ENCODE measurements at places on chromosomes 6 and 20.
A peak's percentile ranks its signal among the peaks of the same experiment; 100 is the strongest.

GRCh38 chr20:1085492-1086276 lies 32.7 kb upstream of the PSMF1 start:
- H3K4me1 ChIP-seq: no peaks in the 10 kb centered on the region
- H3K27ac ChIP-seq: no peak overlapping the region
- H3K36me3 ChIP-seq: no peaks in the 10 kb centered on the region
- no peak overlapping the region for H3K4me3 ChIP-seq
- H3K27me3 ChIP-seq: peaks cover 4% of the 10 kb centered on the region

- H3K36me3 ChIP-seq: 0 out of 2 replicates have a peak, but pooled peaks cover 3% of the 10 kb centered on the region
- H3K27me3 ChIP-seq: no peaks in the 10 kb centered on the region
- no peak overlapping the region for H3K4me3 ChIP-seq
- H3K27ac ChIP-seq: no peak overlapping the region
- peaks cover 15% of the 10 kb centered on the region for H3K4me1 ChIP-seq
These were observed 184.2 kb upstream of the CDYL start for GRCh38 chr6:4592026-4592425.

DNA sequence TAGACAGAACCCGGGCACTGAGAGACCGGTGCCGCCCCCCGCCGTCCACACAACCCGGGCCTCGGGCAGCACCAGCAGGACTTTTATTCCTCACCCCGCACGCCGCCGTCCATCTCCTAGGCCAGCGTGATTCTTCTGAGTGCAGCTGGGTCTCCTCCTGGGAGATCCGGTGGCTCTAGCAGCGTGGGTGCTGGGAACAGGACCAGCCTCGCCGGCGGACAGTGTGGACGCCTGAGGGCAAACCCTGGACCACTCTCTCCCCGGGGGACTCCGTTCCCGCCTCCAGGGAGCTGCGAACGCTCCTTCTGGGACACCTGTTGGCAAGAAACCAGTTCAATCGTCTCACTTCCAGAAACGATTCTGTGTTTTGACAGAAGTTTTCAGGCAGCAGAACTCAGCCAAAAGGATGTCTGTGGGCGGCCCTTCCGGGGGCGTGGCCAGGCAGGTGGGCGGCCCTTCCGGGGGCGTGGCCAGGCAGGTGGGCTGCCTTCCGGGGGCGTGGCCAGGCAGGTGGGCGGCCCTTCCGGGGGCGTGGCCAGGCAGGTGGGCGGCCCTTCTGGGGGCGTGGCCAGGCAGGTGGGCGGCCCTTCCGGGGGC lies 130.7 kb downstream of the DLL1 start:
- no peak overlapping the region for H3K27ac ChIP-seq
- H3K36me3 ChIP-seq: peaks cover 8% of the 10 kb centered on the region
- no peaks in the 10 kb centered on the region for H3K4me1 ChIP-seq
- DNase-seq: no peak
- H3K4me3 ChIP-seq: no peak overlapping the region

DNA sequence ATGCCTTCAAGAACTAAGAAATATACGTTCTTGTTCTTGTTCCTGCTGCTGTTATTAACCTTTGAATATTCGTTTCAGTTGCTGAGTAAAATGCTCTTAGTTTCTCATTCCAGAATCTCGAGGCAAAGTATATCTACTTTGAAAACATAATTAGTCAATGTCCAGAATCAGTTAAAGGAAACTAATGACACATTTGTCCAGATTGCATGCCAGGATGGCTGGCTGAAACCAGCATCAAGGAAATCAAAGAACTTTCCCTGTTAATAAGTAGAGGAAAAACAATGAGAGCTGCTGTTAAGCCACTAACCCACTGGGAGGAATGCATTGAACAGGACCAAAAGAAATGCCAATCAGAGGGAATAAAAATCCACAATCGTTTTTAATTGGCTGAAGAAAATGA lies 196.9 kb downstream of the ALDH8A1 start:
- peaks cover 43% of the 10 kb centered on the region for H3K4me1 ChIP-seq
- H3K27ac ChIP-seq: no peak overlapping the region
- no peak for DNase-seq
- H3K27me3 ChIP-seq: peaks cover 6% of the 10 kb centered on the region

- peaks cover 6% of the 10 kb centered on the region for H3K27me3 ChIP-seq
- peaks cover 36% of the 10 kb centered on the region for H3K36me3 ChIP-seq
- peak overlapping the region; percentile 45 for H3K27ac ChIP-seq
- peak overlapping the region; percentile 93 for H3K4me3 ChIP-seq
These were observed 2.8 kb downstream of the CDC25B start for GRCh38 chr20:3798908-3799248.

GRCh38 chr20:43715044-43715443 lies 11.8 kb downstream of the GTSF1L start:
- no peak overlapping the region for H3K27ac ChIP-seq
- H3K4me1 ChIP-seq: no peaks in the 10 kb centered on the region
- DNase-seq: no peak
- peaks cover 5% of the 10 kb centered on the region for H3K36me3 ChIP-seq
- peaks cover 5% of the 10 kb centered on the region for H3K27me3 ChIP-seq

DNA sequence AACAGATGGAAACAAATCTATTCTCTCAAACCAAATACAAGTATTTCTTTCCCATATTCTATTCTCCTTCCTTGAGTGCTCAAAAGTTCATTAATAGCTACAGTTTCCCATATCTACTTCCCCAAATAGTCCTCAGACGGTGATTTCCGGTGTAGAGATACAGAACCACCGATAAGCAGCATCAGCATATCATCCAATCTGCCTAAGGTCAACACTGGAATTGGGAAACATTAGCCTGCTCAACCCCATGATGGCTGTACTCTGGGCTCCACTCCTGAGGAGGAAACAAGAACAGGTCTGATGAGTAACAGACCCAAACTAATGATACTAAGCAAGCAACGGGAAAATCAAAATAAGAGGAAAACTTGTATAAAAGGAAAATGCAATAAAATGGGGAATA lies 115.6 kb downstream of the EPB41L2 start:
- no peak overlapping the region for H3K4me3 ChIP-seq
- no peaks in the 10 kb centered on the region for H3K27me3 ChIP-seq
- peaks cover 24% of the 10 kb centered on the region for H3K4me1 ChIP-seq
- peaks cover 3% of the 10 kb centered on the region for H3K36me3 ChIP-seq

- no peak overlapping the region for H3K4me3 ChIP-seq
- H3K27me3 ChIP-seq: no peaks in the 10 kb centered on the region
- no peaks in the 10 kb centered on the region for H3K36me3 ChIP-seq
- DNase-seq: no peak
- H3K27ac ChIP-seq: no peak overlapping the region
These were observed 5.6 kb upstream of the PHACTR3 start for GRCh38 chr20:59598625-59599310.

GRCh38 chr20:15918631-15919030 lies 654.6 kb downstream of the KIF16B start:
- peaks cover 3% of the 10 kb centered on the region for H3K27me3 ChIP-seq
- H3K4me1 ChIP-seq: no peaks in the 10 kb centered on the region
- DNase-seq: no peak
- no peak overlapping the region for H3K27ac ChIP-seq
- H3K4me3 ChIP-seq: no peak overlapping the region

- H3K4me1 ChIP-seq: peaks cover 7% of the 10 kb centered on the region
- no peak for DNase-seq
- H3K4me3 ChIP-seq: no peak overlapping the region
- H3K36me3 ChIP-seq: no peaks in the 10 kb centered on the region
These were observed 15.7 kb upstream of the EZR start for GRCh38 chr6:158834675-158835385.

DNA sequence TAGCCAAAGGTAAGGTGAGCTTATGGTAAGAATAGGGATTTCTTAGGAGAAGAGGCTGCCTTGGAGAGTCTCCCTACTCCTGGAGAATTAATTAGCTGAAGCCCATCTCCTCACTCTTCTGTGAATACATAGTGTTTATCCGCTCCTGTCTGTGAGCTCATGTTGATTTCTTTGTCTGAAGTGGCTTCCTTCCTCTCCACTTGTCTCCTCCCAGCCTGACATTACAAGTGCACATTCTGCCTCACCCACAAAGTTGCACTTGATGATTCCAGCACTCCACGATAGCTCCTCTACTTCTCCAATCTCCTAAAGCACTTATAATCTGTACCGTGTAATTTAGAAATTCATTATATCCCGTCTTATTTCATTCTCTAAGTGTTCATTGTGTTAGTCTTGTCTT lies 287.2 kb downstream of the QKI start:
- H3K4me1 ChIP-seq: no peaks in the 10 kb centered on the region
- no peak for DNase-seq
- no peak overlapping the region for H3K27ac ChIP-seq
- no peaks in the 10 kb centered on the region for H3K36me3 ChIP-seq
- H3K4me3 ChIP-seq: no peak overlapping the region

- H3K4me1 ChIP-seq: peaks cover 71% of the 10 kb centered on the region
- peaks cover 2% of the 10 kb centered on the region for H3K27me3 ChIP-seq
- DNase-seq: peak; percentile 73
- peaks cover 29% of the 10 kb centered on the region for H3K36me3 ChIP-seq
These were observed 17.0 kb downstream of the UQCC2 start for GRCh38 chr6:33694401-33694931.

- no peak for DNase-seq
- H3K4me3 ChIP-seq: peak overlapping the region; percentile 81
- H3K36me3 ChIP-seq: peaks cover 48% of the 10 kb centered on the region
- H3K27me3 ChIP-seq: no peaks in the 10 kb centered on the region
These were observed 45.8 kb downstream of the QKI start for GRCh38 chr6:163460307-163460782.

DNA sequence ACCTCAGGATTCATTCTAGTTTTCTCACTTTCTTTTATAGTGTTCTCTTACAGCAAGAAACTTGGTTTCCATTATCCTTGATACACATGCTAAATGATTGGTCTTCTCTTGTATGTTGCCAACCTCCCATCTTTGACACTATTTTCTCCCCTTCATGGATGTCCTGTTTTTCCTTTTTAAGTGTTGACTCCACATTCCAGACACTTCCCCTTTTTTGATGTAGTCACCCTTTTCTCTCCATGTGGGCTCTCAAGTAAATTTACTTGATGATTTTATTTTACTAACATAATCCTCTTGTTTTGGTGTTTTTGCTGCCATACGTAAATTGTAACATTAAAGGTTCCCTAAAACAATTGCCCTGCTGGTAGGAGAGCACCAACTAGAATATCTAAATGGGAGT lies 148.1 kb downstream of the ZFAND3 start:
- H3K36me3 ChIP-seq: peaks cover 33% of the 10 kb centered on the region
- H3K4me3 ChIP-seq: no peak overlapping the region
- peaks cover 1% of the 10 kb centered on the region for H3K27me3 ChIP-seq
- DNase-seq: no peak

DNA sequence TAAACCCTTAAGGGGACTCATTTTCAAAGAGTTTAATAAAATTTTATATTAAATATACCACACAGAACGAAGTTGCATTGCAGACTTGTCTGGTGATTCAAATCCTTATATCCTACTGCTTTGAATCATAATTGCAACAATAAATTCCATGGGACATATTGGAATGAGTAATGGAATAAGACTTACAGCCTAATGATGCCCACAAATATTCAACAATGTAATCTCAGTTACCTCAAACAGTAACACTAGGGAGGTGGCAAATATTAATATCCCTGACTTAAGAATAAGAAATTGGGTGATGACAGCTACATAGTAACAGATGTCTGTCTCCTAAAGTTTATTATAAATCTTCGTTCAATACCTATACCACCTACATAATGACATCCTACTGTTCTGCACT lies 52.6 kb downstream of the BMP5 start:
- H3K27ac ChIP-seq: no peak overlapping the region
- peaks cover 8% of the 10 kb centered on the region for H3K4me1 ChIP-seq
- no peaks in the 10 kb centered on the region for H3K36me3 ChIP-seq
- peak; percentile 1 for DNase-seq

DNA sequence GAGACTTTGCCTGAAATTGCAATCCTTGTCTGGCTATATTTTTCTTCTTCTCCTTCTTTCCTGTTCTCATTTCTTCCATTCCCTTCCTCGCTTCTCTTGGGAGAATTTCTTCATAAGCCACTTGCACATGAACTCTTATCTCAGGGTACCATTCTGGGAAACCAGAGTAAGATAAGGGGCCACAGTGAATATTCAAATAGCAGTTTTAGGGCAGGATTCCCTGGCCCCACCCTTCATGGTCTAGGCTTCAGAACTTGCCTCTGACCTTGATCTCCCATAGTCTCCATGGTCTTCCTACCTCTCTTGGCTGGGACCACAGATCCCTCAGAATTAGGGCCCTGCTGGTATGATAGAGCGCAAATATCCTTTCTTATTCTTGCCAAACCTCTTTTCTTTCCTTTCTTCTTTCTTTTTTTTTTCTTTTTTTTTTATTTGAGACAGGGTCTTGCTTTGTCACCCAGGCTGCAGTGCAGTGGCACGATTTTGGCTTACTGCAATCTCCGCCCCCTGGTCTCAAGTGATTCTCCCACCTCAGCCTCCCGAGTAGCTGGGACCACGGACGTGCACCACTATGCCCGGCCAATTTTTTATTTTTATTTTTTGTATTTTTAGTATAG lies 123.0 kb upstream of the CITED2 start:
- no peak for DNase-seq
- no peaks in the 10 kb centered on the region for H3K36me3 ChIP-seq
- H3K4me1 ChIP-seq: no peaks in the 10 kb centered on the region
- H3K27ac ChIP-seq: no peak overlapping the region
- no peaks in the 10 kb centered on the region for H3K27me3 ChIP-seq

- no peak overlapping the region for H3K27ac ChIP-seq
- peaks cover 10% of the 10 kb centered on the region for H3K36me3 ChIP-seq
- no peaks in the 10 kb centered on the region for H3K4me1 ChIP-seq
These were observed 745.5 kb downstream of the C6orf118 start for GRCh38 chr6:164563924-164564323.

DNA sequence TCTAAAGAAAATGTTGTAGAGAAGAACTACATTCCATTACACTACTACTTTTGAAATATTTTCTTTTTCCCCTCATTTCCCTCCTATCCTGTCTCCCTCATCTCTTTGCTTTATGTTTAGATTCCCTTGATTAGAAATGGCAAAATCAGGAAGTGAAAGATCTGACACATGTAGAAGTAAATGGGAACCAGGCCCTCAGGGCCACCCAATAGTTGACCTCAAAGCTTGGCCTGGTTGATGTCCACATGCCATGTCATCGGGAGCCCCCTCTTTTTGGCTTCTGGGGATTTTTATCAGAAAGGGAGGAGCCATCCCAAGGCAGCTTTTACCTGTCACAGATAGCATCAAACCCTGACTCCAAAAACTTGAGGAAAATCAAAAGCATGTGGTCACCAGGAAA lies 168.3 kb upstream of the ECI2 start:
- H3K27ac ChIP-seq: no peak overlapping the region
- no peak for DNase-seq
- H3K4me1 ChIP-seq: peaks cover 28% of the 10 kb centered on the region
- no peaks in the 10 kb centered on the region for H3K36me3 ChIP-seq

- no peaks in the 10 kb centered on the region for H3K27me3 ChIP-seq
- H3K4me1 ChIP-seq: peaks cover 85% of the 10 kb centered on the region
- no peak overlapping the region for H3K4me3 ChIP-seq
- peak overlapping the region; percentile 77 for H3K27ac ChIP-seq
- no peak for DNase-seq
These were observed 67.7 kb downstream of the SYNJ2 start for GRCh38 chr6:158049055-158050028.

DNA sequence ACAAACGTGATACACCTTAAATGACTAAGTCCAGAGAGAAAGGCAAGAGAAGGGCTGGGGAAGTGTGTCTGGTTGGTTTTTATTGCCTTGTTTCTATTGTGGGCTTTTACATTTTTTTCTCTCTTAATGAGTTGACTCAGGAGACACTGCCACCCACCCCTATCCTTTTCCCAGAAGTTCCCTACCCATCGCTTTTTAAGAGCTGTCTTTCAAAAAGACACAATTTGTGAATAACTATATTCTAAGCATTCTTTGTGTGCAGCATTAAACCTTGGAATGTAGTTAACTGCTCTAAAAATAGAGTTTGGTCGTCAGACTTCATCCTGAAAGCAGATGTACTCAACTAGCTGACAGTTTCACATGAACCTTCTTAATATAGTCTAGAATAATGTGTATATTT lies 174.9 kb downstream of the ISM1 start:
- no peaks in the 10 kb centered on the region for H3K36me3 ChIP-seq
- H3K4me3 ChIP-seq: peak overlapping the region; percentile 41
- H3K4me1 ChIP-seq: peaks cover 39% of the 10 kb centered on the region
- peak; percentile 74 for DNase-seq
- H3K27ac ChIP-seq: peak overlapping the region; percentile 86
- H3K27me3 ChIP-seq: no peaks in the 10 kb centered on the region
